ENCODE measurements at places on chromosomes 3 and 15.

DNA sequence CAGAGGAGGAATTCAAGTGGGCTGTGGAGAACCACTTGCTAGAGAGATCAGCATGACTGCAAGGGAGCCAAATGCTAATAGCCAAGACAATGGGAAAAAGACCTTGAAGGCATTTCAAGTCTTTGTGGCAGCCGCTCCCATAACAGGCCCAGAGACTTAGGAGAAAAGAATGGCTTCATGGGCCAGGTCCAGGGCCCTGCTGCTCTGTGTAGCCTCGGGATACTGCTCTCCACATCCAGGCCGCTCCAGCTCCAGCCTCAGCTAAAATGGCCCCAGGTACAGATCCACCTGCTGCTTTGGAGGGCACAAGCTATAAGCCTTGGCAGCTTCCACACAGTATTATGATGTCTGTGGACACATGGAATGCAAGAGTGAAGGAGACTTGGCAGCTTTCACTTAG lies 157.7 kb downstream of the NECTIN3 start:
- DNase-seq, result no peak

GRCh38 chr3:126211569-126211968 lies 31.2 kb upstream of the ALDH1L1 start:
- no peak for DNase-seq

DNA sequence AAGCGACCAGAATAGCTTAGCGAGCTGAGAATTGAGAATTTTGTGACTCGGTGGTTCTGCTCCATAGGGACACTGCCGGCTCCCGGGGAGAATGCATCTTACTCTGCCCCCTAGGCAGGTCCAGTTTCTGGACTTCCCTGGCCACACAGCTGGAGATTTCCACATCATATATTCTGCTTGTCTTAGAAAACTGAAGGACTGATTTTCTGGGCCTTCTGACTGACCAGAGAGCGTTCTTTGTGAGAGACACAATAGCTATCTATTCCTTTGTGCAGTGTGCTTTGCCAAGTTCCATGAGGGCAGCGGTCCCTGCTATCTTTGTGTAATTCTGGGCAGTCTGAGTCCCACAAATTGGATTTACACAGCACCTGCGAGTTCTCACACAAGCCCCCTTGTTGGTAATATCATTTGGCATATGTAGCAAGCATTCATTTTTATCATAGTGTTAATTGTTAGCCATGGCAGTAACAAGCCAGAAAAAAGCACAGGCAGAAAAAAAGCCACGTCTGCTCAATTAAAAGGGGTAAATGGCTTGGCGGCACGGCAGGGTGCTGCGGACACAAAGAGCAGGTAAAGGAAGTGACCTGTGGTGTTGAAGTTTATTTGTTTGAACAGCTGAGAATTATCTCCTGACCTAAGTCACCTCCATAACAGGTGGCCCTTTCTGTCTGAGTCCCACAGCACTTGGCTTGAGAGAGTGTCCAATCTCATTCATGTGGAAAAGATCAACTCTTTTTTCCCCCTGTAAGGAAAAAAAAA lies 688.7 kb downstream of the TUSC7 start:
- no peak for DNase-seq

GRCh38 chr3:45564172-45564571 lies 30.4 kb upstream of the LIMD1 start:
- no peak for DNase-seq

DNA sequence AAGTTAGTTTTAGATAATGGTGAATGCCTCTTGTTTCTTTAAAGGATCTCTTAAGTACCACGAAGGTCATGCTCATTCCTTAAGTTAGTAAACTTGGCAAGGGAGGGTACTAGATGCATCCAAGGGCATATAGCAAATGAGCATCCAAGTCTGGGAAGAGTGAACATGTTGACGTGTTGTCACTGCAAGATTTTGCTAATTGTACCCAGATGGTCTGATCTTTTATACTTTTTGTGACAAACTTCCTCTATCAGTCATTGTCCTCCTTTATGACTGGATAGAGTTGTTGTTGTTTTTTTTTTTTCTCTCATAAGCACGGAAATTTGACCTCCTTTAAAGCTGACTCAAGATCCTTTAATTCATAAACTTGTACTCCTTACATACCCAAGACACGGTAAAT lies 121.3 kb downstream of the CHST2 start:
- DNase-seq, result no peak

GRCh38 chr3:137194301-137194700 lies 236.5 kb downstream of the IL20RB start:
- no peak for DNase-seq

DNA sequence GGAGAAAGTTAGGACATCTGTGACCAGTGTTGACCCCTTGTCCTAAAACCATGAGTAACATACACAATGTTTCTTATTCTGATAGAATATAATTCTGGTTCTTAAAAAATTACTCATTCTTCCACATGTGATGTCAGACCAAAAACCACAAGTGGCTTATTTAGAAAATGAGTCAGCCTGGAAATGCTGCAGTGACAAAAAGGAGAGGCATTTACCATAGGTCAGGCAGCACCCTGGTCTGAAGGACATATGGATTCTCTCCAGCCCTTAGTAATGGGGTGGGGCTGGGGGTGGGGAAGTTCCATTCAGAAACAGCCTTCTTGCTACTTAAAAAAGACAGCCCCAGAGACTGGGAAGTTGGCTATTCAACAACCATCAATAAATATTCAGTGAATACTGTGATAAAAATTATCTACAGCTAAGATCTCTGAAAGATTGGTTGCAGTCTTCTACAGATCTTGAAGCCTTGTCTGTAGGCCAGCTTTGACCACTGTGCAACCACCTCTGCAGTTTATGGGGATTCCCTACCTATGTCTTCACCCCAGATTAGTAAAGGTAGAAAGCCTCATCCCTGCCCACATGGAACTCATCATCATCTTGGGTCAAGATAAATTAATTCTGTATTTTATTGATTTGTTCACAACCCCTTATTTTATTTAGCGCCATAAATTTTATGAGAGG lies 34.9 kb upstream of the TIMP4 start:
- DNase-seq, result peak; percentile 89

- DNase-seq, result no peak
Observed at GRCh38 chr15:60417112-60417511, 19.3 kb upstream of the ANXA2 start.

- DNase-seq, result peak; percentile 34
Observed at GRCh38 chr3:100042166-100042981, 71.9 kb downstream of the FILIP1L start.

DNA sequence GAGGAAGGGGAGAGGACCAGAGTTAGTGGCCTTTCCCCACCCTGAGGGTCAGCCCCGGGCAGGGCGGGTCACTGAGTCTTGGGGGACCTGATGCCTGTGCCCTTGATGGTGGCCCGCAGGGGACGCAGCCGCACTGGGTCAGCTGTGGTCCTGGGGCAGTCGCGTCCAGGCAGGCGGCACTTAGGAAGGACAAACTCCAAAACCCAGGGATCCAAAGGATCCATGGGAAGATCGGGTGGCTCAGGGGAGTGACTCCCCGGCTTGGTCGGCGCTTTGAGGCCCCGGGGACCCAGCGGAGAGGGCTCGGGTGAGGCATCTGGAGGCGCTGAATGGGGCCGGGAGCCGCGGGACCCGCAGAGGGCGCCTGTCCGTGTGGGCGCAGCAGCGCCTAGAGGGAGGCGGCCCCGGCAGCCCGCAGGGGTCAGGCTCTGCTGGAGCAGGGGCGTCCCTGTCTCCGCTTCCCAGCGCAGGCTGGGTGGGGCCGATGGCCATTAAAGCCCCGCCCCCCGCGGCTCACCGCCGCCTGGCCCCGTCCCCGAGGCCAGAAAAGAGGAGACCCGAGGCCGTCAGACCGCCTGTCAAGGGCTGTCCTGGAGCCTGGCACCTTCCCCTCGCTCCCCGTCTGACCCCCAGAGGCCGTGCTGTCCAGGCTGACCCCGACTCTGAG lies 17.5 kb downstream of the CIDEC start:
- DNase-seq, result peak; percentile 82

DNA sequence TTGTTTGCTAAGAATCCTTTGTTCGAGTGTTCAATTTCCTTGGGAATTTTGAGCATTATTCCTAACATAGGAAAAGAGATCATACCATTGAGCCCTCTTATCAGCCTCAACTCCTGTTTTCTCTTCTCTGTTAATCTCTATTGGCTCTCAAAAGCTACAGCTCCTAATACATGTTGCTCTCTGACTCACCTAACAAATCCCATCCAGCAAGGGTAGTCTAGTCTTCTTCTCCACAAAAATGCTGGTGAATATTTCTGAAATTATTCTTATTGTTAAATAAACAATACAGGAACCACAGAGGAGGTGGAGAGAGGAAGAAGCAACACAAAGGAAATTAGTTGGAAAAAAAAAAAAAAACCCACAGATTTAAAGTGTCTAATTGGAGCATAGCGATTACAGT lies 325.8 kb upstream of the NAALADL2 start:
- peak; percentile 73 for DNase-seq

- DNase-seq, result no peak
Observed at GRCh38 chr3:163939926-163940325, 1138.4 kb downstream of the SI start.

DNA sequence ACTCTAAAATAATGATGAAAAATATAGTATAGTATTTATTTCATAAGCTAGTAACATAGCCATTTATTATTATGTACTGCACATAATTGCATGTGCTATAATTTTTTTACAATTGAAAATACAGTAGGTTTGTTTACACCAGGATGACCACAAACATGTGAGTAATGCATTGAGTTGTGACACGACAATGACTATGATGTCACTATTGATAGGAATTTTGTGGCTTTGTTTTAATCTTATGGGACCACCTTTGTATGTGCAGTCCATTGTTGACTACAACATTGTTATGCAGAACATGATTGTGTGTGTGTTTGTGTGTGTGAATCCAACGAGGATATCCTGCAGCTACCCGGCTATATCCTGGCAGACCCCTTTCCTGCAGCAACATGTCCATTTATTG lies 372.2 kb upstream of the MCTP2 start:
- no peak for DNase-seq

Measured in GM03348 (cell line).